Neural crest cell (in vitro differentiated cells): ENCODE measurements at places on chromosomes 16 and 17.
A peak's percentile ranks its signal among the peaks of the same experiment; 100 is the strongest.

DNA sequence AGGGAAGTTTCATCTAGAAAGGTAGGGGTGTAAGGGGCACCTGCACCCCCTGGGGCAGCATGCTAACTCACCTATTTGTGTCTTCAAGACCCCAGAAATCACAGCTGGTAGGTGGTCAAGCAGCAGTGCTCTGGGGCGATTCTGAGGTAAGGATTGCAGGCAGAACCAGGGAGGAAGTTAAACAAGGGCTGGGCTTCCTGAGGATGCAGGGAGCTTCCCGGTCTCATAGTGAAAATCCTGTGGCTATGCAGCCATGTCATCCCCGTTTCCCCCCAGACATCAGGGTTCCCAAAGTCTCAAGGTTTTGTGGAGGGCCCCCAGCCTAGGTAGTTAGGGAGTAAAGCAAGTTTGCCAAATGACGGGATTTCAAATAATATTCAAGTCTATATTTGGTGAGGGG lies 78.5 kb downstream of the C16orf78 start:
- no peak for DNase-seq

DNA sequence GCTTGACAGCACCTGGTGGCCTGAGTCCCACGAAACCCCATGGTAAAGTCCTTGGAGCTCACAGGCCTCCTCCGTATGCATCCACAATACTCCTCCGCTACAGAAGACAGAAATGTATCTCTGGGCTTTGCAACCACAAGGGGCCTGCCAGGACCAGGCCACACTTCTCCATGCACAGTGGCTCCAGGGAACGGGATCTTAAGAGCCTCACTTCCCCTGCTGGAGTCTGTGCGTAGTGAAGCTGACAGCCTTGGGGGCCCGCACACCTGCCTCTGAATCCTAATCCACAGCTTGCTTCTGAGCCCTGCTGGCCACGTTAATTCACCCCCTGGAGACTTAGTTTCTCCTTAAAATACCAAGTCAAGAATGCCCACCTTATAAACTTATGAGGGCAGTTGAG lies 125.7 kb downstream of the COPRS start:
- no peak for DNase-seq

DNA sequence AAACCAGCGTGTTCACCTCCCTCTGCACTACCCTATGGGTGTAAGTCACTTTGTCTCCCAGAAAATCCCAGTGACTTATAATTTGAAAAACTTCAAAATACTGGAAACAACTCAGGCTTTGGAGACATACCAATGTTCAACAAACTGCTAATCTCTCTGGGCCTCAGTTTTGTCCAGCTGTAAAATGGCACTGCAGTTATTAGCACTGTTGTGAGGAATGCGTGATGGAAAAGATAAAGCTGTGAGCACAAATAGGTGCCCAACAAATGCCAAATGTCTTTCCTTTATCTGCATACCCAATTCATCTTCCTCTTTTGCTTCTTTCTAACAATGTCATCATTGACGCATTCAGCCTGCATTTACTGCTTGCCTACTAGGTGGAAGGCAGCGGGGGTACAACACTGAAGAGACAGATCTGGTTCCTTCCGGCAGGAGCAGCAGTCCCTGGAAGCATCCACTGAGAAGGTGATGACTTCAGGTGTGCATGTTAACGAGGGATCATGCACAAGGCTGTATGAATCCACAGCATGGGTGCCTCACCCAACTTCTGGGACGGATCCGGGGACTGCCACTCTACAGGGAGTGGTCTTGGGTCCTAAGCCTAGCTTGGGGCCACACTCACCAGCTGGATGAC lies 63.4 kb downstream of the CYTH1 start:
- DNase-seq = no peak

DNA sequence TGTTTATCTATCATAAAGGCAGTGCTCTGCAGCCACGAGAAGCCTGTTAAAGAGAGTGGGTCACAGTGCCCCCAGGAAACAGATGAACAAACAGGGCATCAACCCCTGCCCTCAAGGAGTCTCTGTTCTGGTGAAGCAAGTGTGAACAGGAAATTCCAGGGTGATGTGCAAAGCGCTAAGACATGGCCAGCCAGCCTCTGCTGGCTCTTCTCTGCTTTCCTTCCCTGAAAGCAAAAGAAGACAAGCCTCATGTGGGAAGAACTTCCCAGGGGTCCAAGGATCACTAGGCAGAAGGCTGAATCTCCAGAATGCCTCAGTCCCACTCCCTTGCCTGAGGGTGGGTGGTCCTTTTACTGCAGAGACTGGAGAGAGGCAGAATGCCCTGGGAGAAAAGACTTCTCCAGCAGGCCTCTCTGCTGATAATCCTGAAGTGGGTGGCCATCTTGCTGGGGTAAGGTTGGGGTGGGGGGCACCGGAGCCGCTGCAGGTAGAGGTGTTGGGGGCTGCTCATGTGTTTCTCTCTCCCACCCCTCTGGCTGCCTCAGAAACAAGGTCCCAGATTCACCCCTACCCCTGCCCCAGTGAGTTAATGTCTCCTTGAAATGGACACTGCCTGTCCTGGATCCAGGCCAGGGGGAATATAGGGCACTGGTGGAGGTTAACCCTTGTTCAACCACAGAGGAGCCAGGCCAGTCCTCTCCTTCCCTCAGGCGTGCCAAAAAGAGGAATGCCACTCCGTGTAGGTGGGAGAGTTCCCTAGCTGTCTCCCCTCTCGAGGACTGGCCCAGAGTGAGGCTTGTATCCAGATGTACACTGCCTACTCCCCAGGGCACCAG lies 2.4 kb downstream of the ANKRD13B start:
- no peak for DNase-seq

DNA sequence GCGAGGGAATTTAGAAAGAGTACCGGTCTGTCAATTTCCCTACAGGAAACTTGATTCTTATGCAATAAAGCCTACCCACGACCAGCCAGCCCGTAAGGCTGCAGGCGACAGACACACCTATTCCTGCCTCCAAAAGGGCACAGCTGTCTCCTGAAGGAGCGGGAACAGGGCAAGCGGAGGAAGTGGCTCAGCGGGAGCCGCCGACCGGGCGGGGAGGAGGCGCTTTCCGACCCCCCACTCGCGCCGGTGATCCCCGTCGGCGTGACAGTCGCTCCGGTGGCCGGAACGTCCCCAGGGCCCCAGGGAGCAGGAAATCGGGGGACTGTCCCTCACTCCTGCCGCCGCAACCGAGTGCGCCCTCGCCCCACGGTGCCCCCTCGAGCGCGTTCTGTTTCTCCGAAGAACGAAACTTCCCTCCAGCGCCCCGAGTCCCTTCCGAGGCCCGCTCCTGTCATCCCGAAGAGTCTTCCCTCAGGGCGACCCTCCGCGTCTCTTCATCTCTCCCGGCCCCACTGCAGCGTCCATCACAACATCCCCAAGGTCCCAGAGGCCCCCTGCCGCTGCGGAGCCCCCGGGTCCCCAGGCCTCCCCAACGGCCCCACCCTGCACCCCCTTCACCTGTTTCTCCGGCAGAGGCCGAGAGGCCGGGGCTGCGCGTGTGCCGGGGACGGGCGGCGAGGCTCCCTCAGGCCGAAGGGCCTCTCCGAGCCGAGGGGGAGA lies 421 bp downstream of the STAT3 start:
- DNase-seq = peak; percentile 36
